ENCODE measurements at places on chromosomes 6 and 20.

DNA sequence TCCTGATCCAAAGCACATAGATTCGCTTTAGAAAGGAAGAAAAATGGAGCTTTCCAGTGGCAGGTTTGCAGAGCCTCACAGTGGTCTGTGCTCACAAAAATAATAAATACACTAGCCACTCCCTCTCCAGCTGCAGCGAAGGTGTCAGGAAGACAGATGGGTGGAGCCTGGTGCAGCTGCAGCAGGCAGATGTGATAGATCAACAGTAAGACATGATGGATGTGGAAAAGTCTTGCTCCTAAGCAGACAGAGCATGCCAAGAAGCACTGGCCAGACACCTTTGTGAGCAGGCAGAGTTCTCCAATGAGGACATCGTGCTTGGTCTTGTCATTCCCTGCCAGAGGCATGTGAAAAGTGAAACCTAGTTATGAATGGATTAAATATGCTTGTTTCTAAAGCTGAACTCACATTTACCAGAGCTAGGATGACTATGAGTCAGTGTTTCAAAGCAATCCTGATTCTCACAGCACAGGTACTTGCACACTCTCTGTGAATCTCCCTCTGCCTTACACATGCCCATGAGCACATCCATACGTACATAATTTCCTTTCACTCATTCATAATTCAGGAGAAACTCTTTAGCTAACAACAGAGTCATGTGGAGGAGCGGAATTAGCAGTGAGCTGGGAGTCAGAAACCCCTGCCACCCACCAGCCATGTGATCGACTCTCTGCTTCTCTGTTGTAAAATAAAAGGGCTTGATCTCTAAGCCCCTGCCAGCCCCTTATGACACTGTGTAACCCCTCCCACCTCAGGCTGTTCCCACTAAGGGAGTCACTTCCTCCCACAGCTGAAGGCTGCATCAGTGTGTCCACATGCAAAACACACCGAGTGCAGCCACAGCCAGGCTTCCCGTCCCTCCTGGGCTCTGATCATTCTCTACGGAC lies 111.2 kb downstream of the SCML4 start:
- DNase-seq = no peak

DNA sequence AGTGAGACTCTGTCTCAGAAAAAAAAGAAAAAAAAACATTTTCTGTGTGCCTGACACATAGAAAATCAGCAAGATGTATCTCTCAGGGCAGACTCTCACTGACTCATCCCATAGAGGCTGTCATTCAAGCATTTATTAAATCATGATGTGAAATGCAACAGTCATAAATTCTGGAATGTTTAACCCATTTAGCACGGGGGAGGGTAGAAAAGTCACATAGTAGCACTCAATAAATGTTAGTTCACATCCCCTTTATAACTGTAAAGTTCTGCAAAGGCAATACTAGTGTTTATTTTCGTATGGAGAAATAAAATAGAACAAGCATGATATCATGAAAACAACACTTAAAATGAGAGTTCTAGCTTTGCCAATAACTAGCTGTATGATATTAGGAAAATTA lies 15.5 kb upstream of the CARMIL1 start:
- no peak for DNase-seq

GRCh38 chr6:2507016-2507415 lies 243.7 kb downstream of the MYLK4 start:
- no peak for DNase-seq

GRCh38 chr6:21393441-21394165 lies 199.9 kb upstream of the SOX4 start:
- no peak for DNase-seq

DNA sequence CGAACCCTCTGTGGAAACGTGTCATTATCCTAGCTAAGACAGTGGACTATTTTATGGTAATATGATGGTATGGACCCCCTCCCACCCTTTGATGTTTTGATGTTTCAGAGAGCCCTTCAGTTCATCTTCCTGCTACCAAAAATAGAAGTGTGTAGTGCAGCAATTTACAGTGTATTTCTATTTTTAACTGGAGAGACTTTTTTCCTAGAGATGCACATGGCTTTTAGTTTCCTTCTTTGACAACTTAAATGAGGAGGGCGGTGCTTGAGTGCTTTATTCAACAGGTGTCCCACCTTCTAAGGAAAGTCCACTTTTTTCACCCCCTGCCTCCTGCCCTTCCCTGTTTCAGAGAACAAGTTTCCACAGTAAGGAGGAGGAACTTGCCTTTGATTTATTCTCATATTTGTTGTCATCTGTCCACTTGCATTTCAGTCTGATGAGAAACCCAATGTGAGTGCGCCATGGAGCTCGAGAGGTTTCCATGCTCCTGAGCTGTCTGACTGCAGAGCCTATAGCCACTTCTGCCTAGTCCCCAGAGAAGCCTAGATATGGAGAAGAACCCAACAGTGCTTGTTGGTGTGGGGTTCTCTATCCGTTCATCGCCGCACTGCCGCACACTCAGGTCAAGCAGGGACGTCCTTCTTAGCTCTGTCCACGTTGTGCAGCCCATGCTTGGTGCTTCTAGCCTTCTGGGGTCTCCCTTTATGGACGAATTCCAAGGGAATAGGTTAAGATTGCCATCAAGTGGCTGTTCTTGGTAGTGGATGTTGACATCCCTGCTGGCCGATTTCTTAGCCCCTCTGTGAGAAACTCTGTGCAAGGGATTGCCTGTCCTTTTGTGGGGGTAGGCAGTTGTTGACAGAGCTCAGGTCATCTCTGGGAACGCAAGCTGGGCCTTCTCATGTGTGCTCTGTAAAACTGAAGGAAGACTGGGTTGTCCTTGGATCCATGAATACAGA lies 144.2 kb downstream of the JARID2 start:
- DNase-seq = no peak

DNA sequence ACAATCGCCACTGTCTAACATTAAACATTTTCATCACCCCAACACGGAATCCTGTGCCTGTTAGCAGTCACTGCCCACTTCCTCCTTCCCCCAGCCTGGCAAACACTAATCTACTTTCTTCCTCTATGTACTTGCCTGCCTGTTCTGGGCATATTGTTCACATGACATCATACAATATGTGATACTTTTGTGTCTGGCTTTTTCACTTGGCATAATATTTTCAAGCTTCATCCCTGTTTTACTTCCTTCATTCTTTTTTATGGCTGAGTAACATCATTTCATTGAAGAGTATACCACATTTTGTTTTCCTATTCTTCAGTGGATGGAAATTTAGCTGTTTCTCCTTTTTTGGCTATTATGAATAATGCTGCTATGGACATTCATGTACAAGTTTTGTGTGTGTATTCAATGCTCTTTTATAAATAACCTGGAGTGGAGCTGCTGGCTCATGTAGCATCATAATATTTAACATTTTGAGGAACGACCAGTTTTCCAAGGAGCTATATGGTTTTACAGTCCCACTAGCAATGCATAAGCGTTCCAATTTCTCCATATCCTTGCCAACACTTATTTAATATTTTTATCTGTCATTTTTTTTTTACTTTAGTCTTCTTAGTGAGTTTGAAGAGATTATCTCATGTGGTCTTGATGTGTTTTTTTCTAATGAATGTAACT lies 360.1 kb downstream of the HDGFL1 start:
- DNase-seq = no peak

Measured in stimulated activated CD8-positive, alpha-beta memory T cell treated with anti-CD3 and anti-CD28 coated beads, Interleukin-7, amount 100 ng/mL, for 24 hours (primary cell).